ENCODE measurements at places on chromosomes 2 and 18.

- DNase-seq = no peak
Measured at GRCh38 chr2:28487258-28487657, 8.6 kb upstream of the PLB1 start.

- no peak for DNase-seq
Measured at GRCh38 chr2:232085826-232086425, 124.4 kb downstream of the DIS3L2 start.

GRCh38 chr2:37283207-37283606 lies 41.4 kb downstream of the PRKD3 start:
- DNase-seq = peak; percentile 64

DNA sequence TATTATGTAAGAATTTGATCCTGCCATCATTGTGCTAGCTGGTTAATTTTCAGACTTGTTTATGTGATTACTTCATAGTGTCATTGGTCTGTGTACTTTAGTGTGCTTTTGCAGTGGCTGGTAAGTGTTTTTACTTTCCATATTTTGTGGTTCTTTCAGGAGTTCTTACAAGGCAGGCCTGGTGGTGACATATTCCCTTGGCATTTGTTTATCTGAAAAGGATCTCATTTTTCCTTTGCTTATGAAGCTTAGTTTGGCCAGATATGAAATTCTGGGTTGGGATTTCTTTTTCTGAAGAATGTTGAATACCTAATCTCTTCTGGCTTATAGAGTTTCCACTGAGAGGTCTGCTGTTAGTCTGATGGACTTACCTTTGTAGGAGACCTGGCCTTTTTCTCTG lies 72.8 kb upstream of the MC4R start:
- no peak for DNase-seq

DNA sequence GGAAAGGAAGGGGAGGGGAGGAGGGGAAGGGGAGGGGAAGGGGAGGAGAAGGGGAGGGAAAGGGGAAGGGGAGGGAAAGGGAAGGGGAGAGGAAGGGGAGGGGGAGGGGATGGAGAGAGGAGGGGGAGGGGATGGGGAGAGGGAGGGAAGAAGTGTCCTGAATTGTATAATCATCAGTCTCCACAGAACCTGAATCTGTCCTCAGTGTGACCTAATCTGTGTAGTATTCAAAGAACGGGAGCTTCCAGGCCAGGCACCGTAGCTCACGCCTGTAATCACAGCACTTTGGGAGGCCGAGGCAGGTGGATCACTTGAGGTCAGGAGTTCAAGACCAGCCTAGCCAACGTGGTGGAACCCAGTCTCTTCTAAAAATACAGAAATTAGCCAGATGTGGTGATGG lies 41.1 kb upstream of the CCDC150 start:
- DNase-seq = no peak

DNA sequence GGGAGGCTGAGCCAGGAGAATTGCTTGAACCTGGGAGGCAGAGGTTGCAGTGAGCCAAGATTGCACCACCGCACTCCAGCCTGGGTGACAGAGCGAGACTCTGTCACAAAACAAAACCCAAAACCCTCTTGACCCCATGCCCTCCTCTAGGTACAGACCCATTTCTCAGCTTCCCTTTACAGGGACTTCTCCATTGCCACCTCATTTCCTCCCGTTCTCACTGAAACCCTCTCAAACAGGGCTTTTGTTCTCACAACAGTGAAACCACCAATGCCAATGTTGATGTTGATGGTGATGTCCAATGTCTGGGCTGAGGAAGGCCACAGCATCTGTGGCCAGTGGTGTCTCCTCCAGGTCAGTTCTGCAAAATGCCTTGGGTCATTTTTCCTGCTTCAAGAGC lies 69.0 kb upstream of the ZCCHC2 start:
- DNase-seq = no peak

- DNase-seq = no peak
Measured at GRCh38 chr2:16707014-16707623, 41.5 kb upstream of the CYRIA start.

- no peak for DNase-seq
Measured at GRCh38 chr2:188322569-188323551, 31.2 kb downstream of the GULP1 start.

DNA sequence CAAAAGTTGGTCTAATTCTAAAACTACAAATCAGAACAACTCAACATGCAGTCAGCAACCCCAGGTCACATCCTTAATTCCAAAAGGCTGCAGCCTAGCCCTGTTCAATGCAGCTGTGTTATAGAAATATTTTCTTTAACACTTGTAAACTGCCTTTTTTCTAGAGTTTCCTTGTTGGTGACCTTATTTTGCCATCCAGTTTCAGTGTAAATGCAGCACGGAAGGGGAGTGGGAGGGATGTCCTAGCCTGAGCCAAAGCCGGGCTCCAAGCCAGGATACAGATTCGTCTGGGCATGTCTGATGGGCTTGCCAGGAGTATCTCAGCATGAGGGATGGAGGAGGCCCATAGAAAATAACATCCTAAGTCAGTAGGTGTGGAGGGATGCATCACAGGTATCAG lies 17.7 kb upstream of the SP3 start:
- DNase-seq = no peak

- DNase-seq = no peak
Measured at GRCh38 chr2:155633887-155634570, 698.5 kb downstream of the NR4A2 start.

DNA sequence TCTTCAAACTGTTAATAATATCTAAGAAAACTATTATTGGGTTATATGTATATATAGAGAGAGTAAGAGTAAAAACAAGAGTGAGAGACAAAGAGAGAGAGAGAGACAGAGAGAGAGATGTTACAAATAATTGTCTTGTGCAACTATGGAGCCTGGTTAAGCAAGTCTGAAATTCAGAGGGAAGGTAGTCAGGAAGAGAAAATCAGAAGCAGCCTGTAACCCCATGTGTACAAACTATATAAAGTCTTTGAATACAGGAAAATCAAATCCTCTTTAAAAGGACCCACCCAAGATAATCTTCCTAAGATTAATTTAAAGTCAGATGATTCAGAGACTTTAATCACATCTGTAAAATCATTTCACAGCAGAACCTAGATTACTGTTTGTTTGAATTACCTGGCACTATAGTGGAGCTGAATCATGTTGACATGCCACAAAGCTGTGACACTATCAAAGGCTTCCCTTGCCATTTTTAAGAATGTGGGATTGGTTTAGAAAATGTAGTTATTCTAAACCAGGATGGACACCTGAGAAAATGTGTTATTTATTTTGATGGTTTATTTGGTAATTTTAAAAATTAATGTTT lies 301.7 kb upstream of the FSIP2 start:
- DNase-seq = no peak

- no peak for DNase-seq
Measured at GRCh38 chr2:168798076-168798887, 4.2 kb upstream of the NOSTRIN start.

- DNase-seq = no peak
Measured at GRCh38 chr18:45165176-45165713, 450.0 kb upstream of the SLC14A2 start.

- no peak for DNase-seq
Measured at GRCh38 chr2:144012304-144012703, 507.6 kb downstream of the ZEB2 start.

- no peak for DNase-seq
Measured at GRCh38 chr2:168841445-168841844, 39.0 kb downstream of the NOSTRIN start.

DNA sequence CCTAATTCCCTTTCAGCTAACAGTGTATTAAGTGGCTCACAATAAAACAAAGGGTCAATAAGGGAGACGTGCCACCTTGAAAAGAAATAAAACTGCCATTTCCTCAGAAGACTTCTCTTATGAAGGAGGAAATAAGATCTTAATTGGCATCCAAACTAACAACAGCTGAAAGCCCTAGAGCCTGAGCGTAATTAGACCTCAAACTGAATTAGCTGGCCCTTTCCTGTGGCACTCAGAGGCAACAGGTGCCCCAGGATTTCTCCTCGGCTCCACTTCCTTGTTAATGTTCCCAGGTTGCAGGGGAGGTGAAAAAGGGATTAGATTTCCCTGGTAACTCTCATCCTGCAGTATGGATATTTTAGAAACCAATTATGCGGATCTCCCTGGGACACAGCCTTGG lies 804.3 kb downstream of the DCDC2C start:
- DNase-seq = no peak

Data from fibroblast of skin of left biceps (primary cell).